Activated CD4-positive, alpha-beta T cell treated with anti-CD3 and anti-CD28 coated beads for 36 hours (primary cell): ENCODE measurements at places on chromosomes 16 and 17. TPM values are rescaled to one million over a fixed set of nuclear protein-coding genes. Genes with fewer than 3 reads are reported as not detected.

GRCh38 chr17:32303781-32304288, 38.1 kb downstream of the C17orf75 start:
- no peak for DNase-seq

DNA sequence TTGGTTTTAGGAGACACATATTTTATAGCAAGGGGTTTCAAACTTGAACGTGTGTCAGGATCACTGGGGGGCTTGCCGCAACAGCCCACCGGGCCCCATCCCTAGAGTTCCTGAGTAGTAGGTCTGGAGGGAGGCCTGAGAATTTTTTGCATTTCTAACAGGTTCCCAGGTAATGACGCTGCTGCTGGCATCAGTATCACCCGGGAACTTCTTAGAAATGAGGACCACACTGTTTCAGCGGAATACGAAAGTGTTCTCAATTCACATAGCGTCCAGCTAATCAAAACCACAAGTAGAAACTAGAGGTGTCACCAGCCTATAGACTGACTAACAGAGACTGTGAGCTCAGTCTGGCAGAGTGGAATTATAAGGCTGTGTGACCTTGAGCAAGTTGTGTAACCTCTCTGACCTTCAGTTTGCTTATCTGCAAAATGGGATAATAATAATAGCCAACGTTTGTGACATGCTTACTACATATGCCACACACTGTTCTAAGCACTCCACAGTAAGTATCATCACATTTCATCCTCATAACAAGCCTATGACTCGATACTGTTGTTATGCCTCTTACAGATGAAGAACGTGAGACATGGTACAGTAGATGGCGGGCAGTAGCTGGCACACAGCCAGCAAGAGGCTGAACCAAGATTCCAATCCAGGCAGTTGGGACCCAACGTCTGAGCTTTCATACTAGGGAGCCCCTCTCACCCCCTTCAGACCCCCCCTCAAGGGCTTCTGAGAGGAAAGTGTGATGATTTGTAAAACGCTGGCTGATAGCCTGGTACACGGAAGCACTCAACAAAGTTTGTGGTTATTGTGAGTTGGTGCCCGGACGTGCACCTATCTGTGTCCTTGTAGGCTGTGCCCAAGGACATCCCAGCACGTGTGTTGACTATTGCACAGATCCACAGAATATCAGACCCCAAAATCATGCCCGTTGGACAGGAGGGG, 4.6 kb upstream of the ICAM2 start:
- peak; percentile 71 for DNase-seq

DNA sequence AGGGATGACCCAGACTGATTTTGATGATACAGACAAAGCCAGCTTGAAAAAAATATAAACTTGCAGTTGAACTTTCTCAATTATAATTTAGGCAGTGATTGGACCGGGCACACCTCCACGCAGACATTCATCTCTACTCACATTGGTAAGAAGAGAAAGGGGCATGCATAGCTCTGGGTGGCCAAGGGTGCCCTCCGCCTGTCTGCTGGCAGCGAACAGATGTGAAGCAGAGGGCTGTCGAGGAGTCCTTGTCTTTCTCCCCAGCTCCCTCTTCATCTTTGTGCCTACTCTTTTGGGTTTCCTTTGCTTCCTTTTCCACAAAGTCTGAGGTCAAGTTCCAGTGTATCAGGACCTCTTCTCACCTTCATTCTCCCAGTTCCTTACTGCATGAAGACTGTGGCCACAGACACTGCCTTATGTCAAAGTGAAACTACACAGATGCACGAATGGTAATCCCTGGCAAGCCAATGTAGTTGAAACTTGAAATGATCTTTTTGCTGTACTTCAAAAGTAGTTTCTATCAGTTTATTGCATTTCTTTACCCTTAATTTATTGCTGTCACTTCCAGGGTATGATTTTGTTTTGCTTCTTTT, 343.7 kb upstream of the SOX9 start:
- DNase-seq, result no peak

DNA sequence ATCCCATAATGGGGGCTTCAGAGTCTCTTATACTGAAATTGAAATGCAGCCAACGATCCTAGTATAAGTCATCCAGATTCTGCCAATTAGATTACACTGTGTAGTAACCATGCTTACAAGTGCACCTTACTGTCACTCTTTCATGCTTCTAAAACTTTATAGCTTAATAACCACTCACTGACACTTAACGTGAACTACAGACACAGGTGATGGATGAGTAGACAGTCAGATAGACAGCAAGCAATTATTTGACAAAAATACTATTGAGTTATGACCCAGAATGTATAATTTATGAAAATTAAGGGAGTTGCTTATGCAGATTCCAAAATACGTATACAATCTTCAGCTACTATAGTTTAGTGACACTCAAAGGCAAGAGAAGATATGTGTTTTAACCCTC, 6.3 kb downstream of the CDH8 start:
- no peak for DNase-seq

The NAGS gene
- 1.3 TPM for total RNA-seq

The CLDN9 gene
- total RNA-seq, result not detected
